ENCODE measurements at places on chromosomes 16 and 17. TPM values are rescaled to one million over a fixed set of nuclear protein-coding genes. Genes with fewer than 3 reads are reported as not detected.

DNA sequence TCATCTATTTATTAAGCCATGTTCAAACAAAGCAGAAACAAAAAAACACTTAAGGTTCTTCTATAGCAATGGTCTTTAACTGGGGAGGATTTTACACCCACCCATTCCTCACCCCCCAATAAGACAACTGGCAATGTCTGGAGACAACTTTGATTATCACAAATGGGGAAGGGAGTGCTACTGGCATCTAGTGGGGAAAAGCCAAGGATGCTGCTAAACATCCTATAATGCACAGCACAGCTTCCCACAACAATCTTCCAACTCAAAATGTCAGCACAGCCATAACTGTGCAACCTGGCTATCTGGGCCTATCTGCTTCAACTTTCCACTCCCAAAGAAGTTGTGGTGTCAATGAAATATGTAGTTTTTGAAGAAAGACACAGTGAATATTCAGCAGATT, 1044.4 kb downstream of the CDH8 start:
- no peaks in the 10 kb centered on the region for H3K27me3 ChIP-seq
- DNase-seq = no peak
- H3K4me3 ChIP-seq = no peak overlapping the region
- no peaks in the 10 kb centered on the region for H3K4me1 ChIP-seq

DNA sequence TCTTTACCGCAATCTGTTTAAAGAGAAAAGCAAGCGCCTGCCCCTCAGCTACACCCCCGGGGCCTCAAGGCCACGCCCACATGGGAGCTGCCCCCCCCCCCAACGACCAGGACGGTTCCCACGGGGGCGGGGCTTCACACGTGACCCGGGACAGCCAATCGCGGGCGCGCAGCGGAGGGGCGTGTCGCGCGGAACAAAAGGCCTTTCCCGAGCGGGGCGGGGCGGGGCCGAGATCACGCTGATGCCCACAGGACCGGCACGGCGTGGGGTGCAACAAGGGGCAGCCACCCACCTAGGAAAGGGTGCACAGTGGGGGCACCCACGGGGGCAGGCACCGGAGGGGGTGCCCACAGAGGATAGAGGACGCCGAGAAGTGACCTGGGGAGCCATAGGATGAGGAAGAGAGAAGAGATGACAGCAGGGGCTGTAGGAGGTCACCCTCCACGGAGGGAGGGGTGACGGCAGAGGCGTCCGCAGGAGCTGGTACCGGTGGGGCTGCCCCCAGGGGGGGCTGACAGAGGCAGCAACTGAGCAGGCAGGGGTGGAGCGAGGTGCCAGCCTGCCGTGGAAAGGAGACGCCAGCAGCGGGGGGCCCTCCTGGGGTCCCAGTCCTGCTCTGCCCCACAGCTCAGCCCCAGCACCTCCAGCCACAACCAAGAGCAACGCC, 6.2 kb downstream of the UNKL start:
- no peaks in the 10 kb centered on the region for H3K27me3 ChIP-seq
- H3K4me3 ChIP-seq = peak overlapping the region; percentile 38
- peaks cover 27% of the 10 kb centered on the region for H3K4me1 ChIP-seq
- peak; percentile 96 for DNase-seq
- peak overlapping the region; percentile 10 for H3K27ac ChIP-seq

CDH13 gene
- total RNA-seq = not detected

EFNB3 gene
- 0.11 TPM for total RNA-seq

DNA sequence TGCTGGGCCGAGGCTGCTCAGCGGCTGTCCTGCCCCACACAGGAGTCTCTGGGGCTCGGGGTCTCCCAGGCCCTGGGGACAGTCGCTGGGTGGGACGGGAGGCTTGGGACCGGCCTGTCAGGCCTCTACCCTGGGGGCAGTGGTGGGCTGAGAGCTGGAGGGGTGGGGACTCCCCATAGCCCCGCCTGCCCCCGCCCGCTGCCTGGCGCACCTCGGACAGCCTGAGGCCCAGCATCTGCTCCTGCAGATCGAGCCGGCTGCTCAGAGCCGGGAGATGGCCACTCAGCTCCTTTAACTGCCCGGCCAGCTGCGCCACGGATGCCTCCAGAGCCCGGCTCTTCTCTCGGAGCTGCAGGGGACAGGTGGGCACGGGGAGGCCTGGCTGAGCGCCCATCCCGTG, 6.7 kb downstream of the PERCC1 start:
- H3K4me1 ChIP-seq = no peaks in the 10 kb centered on the region
- H3K36me3 ChIP-seq = no peaks in the 10 kb centered on the region
- DNase-seq = no peak
- H3K27ac ChIP-seq = no peak overlapping the region
- no peaks in the 10 kb centered on the region for H3K27me3 ChIP-seq

WDR81 gene
- total RNA-seq = 36.3 TPM

- peaks cover 32% of the 10 kb centered on the region for H3K4me1 ChIP-seq
- no peaks in the 10 kb centered on the region for H3K27me3 ChIP-seq
- no peaks in the 10 kb centered on the region for H3K36me3 ChIP-seq
- H3K4me3 ChIP-seq = no peak overlapping the region
- no peak overlapping the region for H3K27ac ChIP-seq
Measured at GRCh38 chr17:74730491-74731346, 6.3 kb upstream of the RAB37 start.

DNA sequence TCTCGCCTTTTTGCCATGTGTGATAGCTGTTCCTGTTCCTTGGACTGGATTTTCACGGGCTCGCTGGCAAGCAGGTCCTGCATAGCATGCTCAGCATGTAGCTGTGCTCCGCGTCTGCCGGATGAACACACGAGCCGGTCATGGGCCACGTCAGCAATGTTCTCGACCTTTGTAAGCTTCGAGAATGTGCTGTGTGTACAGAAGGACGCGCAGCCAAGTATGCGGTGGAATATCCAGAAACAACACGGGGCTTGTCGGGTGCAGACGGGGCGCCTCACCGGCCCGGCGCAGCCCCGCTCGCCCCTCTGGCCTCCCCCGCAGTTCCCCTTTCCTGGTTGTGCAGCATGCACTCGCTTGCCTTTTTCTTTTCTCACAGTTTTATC, 42.2 kb downstream of the RPTOR start:
- no peaks in the 10 kb centered on the region for H3K27me3 ChIP-seq
- H3K4me1 ChIP-seq = peaks cover 10% of the 10 kb centered on the region
- H3K27ac ChIP-seq = no peak overlapping the region
- H3K4me3 ChIP-seq = no peak overlapping the region
- no peak for DNase-seq

GRCh38 chr17:42609182-42609813, at the start of the genes RETREG3 and TUBG1:
TSS of gene RETREG3 (minus strand) at chr17:42609374. CDS start at chr17:42609324, 50 bp downstream.
TSS of gene TUBG1 (plus strand) at chr17:42609683. CDS start at chr17:42609738, 55 bp downstream.
- peak within 1 kb of the TSS; percentile 85 for H3K27ac ChIP-seq
- peaks cover 47% of the 10 kb centered on the region for H3K4me1 ChIP-seq
- H3K36me3 ChIP-seq = peaks cover 4% of the 10 kb centered on the region
- no peaks in the 10 kb centered on the region for H3K27me3 ChIP-seq

KRTAP2-2 gene
- total RNA-seq = not detected

CDH15 gene
- not detected for total RNA-seq

DNA sequence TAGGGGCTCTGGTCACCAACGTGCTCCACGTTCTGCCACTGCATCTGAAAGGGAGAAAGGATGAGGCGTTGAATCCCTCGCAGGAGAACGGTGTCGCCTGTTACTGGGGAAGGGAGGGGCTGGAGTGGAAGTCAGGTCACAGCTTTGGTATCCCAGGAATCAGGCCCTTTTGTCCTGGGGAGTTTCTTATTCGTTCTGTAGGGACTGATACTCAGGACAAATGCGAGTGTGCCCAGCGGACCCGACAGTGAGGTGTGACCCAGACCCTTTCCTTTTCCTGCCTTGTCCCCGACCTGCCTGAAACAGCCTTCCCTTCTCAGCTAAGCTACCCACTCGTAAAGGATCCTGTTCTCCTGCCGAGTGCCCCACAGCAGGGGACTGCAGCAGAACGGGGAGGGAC, 177.5 kb downstream of the VPS53 start:
- H3K4me3 ChIP-seq = no peak overlapping the region
- no peaks in the 10 kb centered on the region for H3K4me1 ChIP-seq
- no peak for DNase-seq
- H3K36me3 ChIP-seq = peaks cover 28% of the 10 kb centered on the region
- H3K27ac ChIP-seq = no peak overlapping the region
- no peaks in the 10 kb centered on the region for H3K27me3 ChIP-seq

GRCh38 chr17:67033613-67034012, 10.7 kb upstream of the CACNG1 start:
- H3K27ac ChIP-seq = no peak overlapping the region
- H3K4me1 ChIP-seq = no peaks in the 10 kb centered on the region
- no peak overlapping the region for H3K4me3 ChIP-seq
- H3K27me3 ChIP-seq = no peaks in the 10 kb centered on the region

GRCh38 chr17:44348234-44348987, 3.3 kb downstream of the GRN start:
- no peak for DNase-seq
- no peaks in the 10 kb centered on the region for H3K36me3 ChIP-seq
- H3K27ac ChIP-seq = no peak overlapping the region
- no peak overlapping the region for H3K4me3 ChIP-seq

- H3K4me3 ChIP-seq = no peak overlapping the region
- peaks cover 48% of the 10 kb centered on the region for H3K36me3 ChIP-seq
- no peaks in the 10 kb centered on the region for H3K27me3 ChIP-seq
- DNase-seq = no peak
- H3K4me1 ChIP-seq = peaks cover 37% of the 10 kb centered on the region
- H3K27ac ChIP-seq = no peak overlapping the region
Measured at GRCh38 chr16:66610111-66610820, 5.8 kb downstream of the CMTM3 start.

DNA sequence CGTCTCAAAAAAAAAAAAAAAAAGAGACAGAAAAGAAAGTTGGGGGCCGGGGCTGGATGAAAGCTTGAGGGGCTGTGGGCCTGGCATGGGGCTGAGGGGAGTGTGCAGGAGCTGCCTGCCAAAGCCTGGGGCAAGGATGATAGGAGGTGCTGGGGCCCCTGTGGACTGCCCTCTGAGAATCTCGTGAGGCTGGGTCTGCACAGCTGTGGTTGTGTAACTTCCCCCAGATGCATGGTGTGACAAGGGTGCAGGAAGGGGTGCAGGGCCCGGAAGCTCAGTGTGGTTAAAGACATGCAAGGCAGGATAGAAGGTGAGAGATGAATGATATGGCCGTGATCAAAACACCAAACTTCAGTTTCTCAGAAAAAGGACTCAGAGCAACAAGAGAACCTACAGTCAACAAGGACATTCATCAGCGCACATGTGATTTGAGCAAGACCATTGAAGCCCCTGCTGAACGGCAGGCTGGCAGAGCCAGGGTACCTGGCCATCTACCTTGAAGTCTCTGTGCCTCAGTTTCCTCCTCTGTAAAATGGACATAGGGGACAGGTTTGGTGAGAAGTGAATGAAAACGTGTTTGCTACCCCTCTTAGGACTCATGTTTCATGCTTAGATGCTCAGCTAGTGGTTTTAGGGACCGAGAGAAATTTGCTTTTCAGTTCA, 9.6 kb downstream of the IL32 start:
- no peaks in the 10 kb centered on the region for H3K27me3 ChIP-seq
- peak overlapping the region; percentile 77 for H3K27ac ChIP-seq
- H3K4me1 ChIP-seq = peaks cover 98% of the 10 kb centered on the region

CD300A gene
- 27.6 TPM for total RNA-seq

GRCh38 chr16:85202631-85203461, 90.6 kb upstream of the CIBAR2 start:
- H3K36me3 ChIP-seq = no peaks in the 10 kb centered on the region
- no peak overlapping the region for H3K27ac ChIP-seq
- no peaks in the 10 kb centered on the region for H3K4me1 ChIP-seq
- no peak overlapping the region for H3K4me3 ChIP-seq

NAT9 gene
- 70.3 TPM for total RNA-seq

- H3K27me3 ChIP-seq = no peaks in the 10 kb centered on the region
- H3K27ac ChIP-seq = no peak overlapping the region
- no peak overlapping the region for H3K4me3 ChIP-seq
- DNase-seq = no peak
Measured at GRCh38 chr16:50591800-50592771, 43.9 kb downstream of the NKD1 start.

DNA sequence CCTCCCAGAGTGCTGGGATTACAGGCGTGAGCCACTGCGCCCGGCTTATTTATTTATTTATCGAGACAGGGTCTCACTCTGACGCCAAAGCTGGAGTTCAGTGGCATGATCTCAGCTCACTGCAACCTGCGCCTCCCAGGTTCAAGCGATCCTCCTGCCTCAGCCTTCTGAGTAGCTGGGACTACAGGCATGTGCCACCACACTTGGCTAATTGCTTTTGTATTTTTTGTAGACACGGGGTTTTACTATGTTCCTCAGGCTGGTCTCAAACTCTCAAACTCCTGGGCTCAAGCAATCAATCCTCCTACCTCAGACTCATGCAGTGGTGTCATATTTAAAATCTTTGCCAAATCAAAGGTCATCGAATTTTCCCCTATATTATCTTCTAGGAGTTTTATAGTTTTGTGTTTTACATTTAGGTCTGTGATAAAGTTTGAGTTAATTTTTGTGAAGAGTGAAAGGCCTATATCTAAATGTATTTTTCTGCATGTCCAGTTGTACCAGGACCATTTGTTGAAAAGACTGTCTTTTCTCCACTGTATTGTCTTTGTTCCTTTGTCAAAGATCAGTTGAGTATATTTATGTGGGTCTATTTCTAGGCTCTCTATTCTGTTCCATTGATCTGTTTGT, 47.1 kb downstream of the NACA2 start:
- no peaks in the 10 kb centered on the region for H3K36me3 ChIP-seq
- no peaks in the 10 kb centered on the region for H3K4me1 ChIP-seq
- no peak overlapping the region for H3K4me3 ChIP-seq
- no peak for DNase-seq

FA2H gene
- total RNA-seq = not detected

DNA sequence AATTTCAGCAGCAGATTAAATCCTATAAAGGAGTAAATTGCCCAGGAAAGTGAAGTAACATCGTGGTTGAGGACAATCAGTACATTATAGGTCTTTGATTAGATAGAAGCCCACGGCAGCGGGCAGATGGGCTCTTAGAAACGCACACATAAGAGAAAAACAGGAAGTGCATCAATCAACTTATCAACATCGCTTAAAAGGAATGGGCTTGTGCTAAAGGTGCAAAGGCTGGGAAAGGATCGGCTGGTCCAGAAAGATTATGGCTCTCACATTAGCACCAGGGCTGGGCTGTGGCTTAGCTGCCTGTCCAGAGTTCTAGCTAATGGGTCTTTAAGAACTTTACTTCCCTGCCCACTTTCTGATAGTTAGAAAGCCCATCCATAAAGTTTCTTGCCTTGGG, 292.0 kb upstream of the TNRC6C start:
- H3K4me1 ChIP-seq = peaks cover 35% of the 10 kb centered on the region
- no peak for DNase-seq
- peak overlapping the region; percentile 53 for H3K4me3 ChIP-seq
- H3K27ac ChIP-seq = peak overlapping the region; percentile 54
- no peaks in the 10 kb centered on the region for H3K27me3 ChIP-seq

GRCh38 chr17:46832945-46833839, 14.7 kb upstream of the WNT3 start:
- no peaks in the 10 kb centered on the region for H3K36me3 ChIP-seq
- H3K27me3 ChIP-seq = no peaks in the 10 kb centered on the region
- H3K27ac ChIP-seq = no peak overlapping the region
- DNase-seq = no peak
